ENCODE measurements at places on chromosomes 12 and 14.

DNA sequence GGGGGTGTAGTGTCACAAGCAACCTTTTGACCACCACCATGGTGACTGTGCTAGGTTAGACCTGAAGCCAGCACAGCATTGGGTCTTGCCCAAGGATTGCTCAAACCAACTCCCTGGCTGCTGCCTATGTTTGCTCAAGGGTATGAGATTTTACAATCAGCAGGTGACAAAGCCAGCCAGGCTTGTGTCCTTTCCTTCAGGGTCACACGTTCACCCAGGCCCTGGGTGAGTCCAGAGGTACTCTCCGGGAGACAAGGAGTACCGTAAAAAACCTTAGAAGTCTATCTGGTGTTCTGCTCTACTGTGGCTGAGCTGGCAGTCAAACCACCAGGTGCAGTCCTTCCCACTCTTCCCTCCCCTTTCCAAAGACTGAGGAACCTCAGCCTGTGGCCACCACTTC is 238.9 kb upstream of the MIS18BP1 start:
- no peak for DNase-seq

DNA sequence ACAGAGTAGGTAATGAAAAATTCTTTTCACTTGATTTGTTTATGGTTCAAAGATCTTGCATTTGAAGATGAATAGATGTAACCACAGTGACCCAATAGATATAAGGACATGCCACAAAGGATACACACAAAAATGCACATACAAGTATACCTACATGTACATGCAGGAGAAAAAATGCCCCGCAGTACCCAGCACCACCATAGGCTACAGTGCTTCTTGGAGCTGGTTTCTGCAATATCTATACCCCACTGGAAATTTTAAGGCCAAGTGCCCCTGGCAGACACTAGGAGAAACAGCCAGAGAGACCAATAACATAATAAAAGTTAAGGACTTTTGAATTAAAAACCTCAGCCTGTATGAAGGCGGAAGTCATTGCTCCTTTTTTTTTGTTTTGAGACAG is 12.1 kb upstream of the STAC3 start:
- DNase-seq = no peak

- no peak for DNase-seq
Measured at GRCh38 chr14:55146425-55146824, 17.4 kb downstream of the LGALS3 start.

GRCh38 chr14:37045340-37046061 is 126.9 kb downstream of the SLC25A21 start:
- DNase-seq = no peak

DNA sequence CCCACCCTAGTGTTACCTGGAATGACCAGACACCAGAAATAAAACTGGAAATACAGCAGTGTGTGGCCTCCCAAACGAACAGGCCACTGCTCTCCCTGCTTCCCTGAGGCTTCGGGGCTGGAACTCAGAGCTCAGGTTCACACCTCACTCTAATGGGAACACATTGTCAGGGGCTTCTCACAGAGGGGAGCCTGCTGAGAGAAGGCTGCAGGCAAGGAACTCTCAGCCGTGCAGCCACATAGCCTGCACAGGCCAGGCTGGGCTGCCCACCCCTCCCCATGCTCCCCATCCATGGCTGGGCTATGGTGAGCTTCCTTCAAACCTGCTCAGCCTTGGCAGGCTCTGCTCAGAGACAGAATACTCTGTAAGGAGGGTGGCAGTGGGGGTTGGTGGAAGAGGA is 302.5 kb downstream of the EMP1 start:
- DNase-seq = no peak

- no peak for DNase-seq
Measured at GRCh38 chr14:61502459-61503093, 181.2 kb downstream of the PRKCH start.

- no peak for DNase-seq
Measured at GRCh38 chr12:94284046-94284445, 135.7 kb downstream of the PLXNC1 start.

DNA sequence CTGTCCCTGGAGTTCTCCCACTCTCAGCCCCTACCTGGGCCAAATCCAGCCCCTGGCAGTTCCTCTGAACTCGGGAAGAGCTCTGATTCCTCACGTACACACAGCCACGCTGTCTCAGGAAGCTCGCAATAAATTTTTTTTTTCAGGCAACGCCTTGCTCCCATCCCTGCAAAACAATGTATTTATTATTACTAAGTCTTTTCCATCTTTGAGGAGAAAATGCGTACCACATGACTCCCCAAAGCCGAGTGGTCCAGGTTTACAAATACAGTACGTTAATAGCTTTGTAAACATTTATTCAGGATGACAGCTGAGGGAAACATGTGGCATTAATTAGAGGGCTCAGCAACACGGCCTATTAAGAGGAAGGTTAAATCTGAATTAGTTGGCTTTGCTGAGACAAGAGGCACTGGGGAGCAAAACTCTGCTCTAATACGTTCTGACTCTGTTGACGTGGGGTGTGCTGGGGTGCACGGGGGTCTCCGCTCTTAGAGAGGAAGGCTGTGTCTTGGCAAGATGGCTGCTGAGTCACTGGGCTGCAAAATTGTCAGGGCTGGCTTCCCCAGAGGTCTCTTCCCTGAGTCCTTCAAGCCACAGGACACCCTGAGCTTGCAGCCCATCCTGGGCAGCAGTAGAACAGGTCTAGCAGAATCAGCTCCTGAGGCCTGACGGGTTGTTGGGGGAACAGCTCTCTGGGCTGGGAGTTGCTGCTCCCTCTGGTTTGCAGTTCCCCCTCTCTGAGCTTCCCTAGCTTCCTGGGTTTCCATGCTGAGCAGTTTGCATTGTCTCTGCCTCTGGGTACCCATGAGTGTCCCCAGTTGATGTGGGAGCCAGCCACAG is 185.2 kb upstream of the TBX3 start:
- DNase-seq = no peak

- no peak for DNase-seq
Measured at GRCh38 chr12:42208574-42208973, 29.5 kb downstream of the YAF2 start.

DNA sequence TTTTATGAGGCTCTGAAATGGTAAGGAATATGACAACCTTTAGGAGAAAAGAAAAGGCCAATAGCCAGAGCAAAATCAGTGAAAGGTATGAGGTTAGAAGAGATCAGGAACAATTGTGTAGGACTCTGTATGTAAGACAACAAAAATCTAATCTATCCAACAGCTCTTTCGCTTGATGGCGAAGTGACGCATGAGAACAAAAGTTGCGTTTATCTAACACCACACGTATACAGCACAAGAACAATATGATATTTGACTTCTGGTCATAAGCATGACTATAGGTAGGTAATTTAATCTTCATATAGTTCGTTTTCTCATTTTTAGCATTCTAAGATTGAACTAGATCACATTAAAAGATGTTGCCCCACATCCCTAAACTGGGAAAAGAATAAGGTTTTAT is 1.5 kb downstream of the CLECL1 start:
- no peak for DNase-seq

- no peak for DNase-seq
Measured at GRCh38 chr12:41910578-41911320, 233.9 kb downstream of the GXYLT1 start.

DNA sequence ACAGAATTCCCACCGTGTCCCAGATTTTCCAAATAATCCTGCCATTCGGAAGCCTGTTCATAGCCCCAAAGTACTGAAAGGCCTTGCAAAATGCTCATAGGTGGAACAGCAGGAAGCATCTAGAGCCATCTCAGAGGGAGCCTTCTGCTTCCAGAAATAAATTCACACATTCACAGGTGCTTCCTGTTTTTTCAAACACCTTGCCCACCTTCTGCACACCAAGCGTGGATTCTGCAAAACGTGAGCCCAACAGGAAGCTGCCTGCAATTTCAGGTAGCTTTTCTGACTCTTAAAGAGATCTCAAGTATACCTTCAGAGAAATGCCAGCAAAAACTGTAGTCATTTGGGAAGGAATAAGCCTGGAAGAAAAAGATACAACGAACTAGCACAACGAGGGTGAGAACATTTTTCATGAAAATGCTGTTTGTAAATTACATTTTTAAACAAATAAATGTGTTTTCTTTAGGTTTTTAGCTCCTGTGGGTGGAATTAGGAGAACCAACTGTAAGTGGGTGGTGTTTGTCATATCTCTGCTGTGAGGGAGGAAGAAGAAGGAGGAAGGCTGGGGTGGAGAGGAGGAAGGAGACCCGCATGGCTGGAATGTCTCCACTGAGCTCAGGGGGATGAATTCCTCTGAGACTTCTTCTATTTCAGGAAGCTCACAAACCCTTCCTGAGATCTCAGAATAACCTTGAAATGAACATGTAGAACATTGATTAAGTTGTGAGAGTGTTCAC is at the start of gene IFNG-AS1:
TSS of gene IFNG-AS1 (plus strand) at position 264 of the 737 bp plus-strand sequence.
- peak; percentile 20 for DNase-seq

DNA sequence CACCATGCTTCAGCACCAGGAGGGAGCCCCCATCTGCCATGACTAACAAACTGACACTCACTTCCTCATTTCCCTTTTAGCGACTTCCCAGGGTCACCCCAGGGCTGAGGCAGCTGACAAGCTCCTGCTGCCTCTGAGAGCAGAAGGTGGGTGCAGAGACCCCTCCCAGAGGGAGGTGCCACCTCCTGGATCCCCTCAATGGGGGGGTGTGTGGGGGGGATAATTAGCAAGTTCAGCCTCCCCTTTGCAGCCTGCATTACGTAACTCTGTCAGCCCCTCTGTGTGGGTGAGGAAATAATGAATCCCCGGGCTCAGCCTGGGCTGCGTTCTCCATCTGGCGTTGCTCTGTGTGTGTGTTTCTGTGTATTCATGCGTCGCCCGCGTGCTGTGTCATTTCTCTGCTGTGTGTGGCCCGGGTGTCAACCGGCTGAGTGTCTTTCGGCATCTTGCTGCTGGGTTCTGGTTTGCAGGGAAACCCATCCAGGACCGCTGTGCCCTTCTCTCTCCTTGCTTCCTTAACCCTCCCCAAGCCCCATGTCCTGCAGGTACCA is 28.0 kb downstream of the NOS1 start:
- DNase-seq = no peak

DNA sequence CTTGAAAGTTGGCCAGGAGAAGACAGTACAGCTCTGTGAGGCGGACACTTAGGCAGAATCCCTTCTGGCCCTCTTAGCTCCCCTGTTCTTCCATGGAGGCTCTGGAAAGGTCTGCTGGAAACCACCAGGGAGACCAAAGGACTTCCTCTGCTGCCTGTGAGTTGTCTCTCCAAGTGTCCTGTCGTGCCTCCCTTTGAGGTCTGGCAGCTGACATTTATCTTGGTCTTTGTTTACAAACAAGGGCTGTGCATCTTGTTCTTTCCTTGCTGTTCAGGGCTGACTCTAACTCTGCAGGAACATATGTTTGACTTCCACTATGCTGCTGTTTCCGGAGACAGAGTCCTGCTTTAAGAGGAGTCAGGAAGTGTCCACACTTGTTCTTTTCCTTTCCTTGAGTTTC is 159.9 kb upstream of the FRMD6 start:
- no peak for DNase-seq

- DNase-seq = no peak
Measured at GRCh38 chr12:101963697-101964096, 86.3 kb downstream of the DRAM1 start.

- DNase-seq = no peak
Measured at GRCh38 chr12:44385964-44386363, 490.2 kb downstream of the NELL2 start.

- no peak for DNase-seq
Measured at GRCh38 chr12:62537551-62537950, 70.9 kb downstream of the MON2 start.

- peak; percentile 68 for DNase-seq
Measured at GRCh38 chr14:93892923-93893558, 34.1 kb upstream of the FAM181A start.

DNA sequence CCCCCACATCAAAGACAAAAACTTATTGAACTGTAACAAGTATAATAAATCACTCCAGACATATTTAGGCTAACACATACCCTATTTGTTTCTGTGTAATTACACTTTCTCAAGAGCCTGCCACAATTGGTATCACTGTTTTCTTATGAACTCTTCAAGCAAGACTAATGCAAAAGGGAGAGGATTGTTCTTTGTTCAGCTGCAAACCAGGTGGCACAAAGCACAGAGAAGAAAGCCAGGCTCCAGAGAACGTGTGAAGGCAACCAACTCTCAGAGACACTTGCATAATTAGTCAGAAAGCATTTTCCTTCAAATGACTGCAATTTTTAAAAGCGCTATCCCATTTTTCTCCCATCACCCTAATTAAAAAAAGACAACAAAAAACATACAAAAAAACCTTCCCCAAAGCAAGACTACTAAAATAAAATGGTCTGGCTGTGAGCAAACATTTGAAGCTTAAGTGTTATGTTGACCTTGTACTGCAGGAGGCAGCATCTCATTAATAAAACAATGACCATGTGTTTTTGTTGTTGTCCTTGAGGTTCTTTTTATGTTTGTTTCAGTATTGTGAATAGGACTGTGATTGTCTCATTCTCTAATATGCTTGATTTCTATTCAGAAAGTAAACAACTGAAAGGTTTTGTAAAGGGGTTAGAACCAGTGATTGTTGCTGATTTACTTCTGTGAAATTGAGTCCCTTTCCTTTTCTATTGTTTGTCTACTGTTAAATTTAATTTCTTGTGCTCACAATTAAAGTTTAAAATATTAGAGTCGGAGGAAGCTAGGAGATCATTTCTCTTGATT is 452.7 kb upstream of the PDE3A start:
- no peak for DNase-seq

DNA sequence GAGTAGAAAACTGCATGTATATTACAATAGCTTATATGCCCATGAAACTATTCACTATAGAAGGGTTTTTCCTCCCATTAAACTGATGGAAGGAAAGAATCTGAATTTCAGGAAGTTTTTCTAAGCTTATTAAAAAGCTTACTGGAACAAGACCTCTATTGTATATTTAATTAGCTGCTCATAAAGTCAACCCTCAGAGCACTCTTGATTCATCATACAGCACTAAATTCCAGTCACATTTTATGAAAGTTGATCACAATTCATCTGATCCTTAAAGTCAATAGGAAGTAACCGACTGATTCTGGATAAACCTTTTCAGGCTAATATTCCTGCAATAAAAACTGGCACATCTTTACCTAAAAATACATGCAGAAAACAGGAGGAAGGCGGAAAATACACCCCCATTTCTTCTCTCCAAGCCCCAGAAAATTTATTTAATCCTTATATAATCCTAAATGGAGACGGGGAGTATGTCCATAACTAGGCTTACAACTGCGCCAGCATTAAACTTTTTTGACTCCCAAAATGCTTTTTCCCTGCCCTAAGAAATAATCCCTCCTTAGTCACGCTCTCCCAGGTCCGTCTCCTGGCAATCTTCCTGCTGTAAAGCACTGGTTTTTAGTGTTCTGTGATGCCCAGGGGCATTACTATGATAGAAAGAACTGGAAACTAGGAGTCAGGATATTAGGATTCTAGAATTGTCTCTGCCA is 35.3 kb downstream of the DICER1 start:
- no peak for DNase-seq

GRCh38 chr12:113161415-113162016 is 12.0 kb downstream of the CFAP73 start:
- DNase-seq = no peak

- no peak for DNase-seq
Measured at GRCh38 chr12:7929083-7929792, 6.7 kb downstream of the SLC2A3 start.

GRCh38 chr12:87661786-87662377 is 367.3 kb downstream of the C12orf50 start:
- DNase-seq = no peak
